ENCODE measurements at places on chromosomes 5 and 9.

DNA sequence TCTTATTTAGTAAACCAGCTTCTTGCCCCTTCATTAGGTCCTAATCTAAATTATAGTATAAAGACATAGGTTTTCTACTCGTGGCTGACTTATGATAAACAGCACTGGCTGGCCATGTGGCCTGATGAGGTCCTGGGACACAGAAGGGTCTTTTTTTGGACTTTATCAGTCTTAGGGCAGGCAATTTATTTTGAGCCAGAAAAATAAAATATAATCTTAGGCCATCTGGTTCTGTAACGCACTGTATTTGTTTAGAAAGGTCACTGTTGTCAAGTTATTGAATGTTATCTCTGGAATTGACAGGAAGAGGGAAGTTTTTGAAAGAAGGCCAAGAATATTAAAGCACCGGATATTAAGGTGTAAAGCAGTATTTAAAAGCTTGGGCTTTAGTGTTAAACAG lies 53.9 kb downstream of the RFX3 start:
- no peak for DNase-seq

GRCh38 chr5:142938266-142938880 lies 168.2 kb downstream of the ARHGAP26 start:
- DNase-seq: no peak

- DNase-seq: no peak
Measured at GRCh38 chr9:135619599-135619886, 19.8 kb downstream of the GLT6D1 start.

GRCh38 chr5:9722601-9723180 lies 92.5 kb upstream of the TAS2R1 start:
- DNase-seq: no peak

- DNase-seq: no peak
Measured at GRCh38 chr9:133768859-133769510, 30.8 kb upstream of the SARDH start.

GRCh38 chr5:138752341-138752950 lies 779 bp upstream of the CTNNA1 start:
- peak; percentile 51 for DNase-seq

DNA sequence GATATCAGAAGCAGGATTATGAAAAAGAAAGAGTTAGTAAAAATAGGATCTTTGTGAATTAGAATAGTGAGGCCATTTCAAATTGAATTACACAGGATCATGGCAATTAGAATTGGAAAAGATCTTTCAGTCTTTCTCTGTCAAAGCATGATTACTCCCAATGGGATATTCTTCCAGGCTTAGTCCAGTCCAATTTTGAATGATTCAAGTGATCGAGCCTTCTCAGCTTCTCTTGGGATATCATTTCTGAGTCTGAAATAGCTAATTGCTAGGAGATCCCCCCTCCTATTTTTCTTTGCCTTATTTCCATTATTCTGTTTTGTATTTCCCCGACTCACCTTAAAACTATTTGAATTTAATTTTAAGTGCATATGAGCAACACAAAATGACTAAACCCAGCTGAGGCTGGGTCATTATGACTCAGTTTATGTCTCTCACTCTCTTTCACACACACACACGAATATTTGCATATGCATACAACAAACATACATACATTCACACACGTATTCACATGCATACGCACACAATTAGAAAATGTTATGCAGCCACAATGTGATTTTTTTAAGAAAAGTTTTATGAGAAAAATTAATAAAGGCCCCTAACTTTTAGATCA lies 34.8 kb upstream of the EFNA5 start:
- no peak for DNase-seq

DNA sequence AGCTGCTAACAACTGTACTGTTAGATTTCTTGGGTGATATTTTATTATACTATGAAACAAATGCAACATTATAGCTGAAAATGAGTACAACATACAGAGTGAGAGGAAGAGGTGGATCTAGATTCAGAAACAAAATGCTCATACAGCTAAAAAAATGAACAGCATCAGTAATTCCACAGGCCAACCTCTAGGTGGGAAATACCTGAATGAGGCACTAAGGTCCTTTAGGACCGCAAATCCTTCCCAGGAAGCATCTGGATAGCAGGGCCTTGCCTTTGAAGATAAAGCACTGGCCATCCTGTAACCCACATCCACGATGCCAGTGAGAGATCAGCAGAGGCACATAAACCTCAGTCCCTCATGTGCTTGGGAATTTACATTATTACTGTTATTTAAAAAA lies 310.8 kb downstream of the YTHDC2 start:
- no peak for DNase-seq

DNA sequence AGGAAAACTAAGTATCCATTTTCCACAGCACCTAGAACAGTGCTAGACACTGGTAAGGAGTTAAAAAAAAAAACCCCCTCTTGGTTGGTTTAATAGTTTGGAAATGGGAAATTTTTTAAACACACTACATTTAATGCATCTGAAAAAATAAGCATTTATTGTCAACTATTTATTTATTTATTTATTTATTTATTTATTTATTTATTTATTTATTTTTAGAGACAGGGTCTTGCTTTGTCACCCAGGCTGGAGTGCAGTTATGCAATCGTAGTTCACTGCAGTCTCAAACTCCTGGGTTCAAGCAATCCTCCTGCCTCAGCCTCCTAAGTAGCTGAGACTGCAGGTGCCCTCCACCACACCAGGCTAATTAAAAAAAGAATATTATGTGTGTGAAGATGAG lies 51.6 kb downstream of the SNCAIP start:
- DNase-seq: no peak

- no peak for DNase-seq
Measured at GRCh38 chr5:53403291-53403690, 77.1 kb upstream of the FST start.
